MCF 10A (cell line): ENCODE measurements at places on chromosomes 2 and 18. TPM values are rescaled to one million over a fixed set of nuclear protein-coding genes. Genes with fewer than 3 reads are reported as not detected.

- no peak for DNase-seq
These were observed 158.7 kb downstream of the DNAH7 start for GRCh38 chr2:195909926-195910325.

DNA sequence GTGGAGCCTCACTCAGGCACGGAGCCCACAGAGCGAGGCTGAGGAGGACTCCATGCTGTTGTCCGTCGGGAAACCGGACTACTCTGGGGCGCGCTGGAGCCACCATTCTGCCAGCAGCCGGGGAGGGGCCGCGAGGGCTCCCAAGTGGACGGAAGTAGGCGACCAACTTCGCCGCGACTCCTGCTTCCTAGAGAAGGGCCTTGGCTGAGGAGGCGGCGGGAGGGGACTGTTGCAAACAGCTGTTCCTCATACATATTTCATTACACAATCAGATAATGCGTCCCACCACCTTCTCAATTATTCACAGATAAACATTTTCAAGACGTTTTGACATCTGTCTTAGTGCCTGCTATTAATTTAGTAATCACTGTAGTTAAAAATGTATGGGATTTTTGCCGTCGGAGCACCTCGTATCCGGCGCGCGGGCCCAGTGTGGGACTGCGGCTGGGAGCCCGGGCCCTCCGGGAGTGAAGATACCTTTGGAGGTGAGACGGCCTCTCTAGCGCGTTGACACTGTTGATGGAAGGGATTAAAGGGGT is 11.7 kb upstream of the SIX3 start:
- no peak for DNase-seq

DNA sequence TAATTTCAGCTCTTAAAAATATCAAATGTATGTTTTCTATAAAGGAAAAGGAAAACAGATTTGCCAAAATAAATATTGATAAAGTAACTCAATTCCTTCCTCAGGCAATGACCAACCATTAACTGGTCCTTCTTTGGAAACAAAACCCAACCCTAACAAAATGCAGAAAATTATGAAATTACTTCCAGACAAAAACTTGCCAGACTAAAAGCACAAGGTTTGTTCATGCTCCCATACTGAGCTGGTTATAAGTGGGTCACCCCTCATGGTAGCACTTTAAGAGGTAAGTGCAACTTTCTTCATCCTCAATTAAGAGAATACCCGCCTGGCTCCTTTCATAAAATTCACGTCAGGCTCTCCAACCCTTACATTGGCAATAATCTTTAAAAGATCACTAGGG is 31.1 kb upstream of the TTC32 start:
- peak; percentile 22 for DNase-seq

- no peak for DNase-seq
These were observed 488.6 kb upstream of the SMIM21 start for GRCh38 chr18:75915941-75916623.

DNA sequence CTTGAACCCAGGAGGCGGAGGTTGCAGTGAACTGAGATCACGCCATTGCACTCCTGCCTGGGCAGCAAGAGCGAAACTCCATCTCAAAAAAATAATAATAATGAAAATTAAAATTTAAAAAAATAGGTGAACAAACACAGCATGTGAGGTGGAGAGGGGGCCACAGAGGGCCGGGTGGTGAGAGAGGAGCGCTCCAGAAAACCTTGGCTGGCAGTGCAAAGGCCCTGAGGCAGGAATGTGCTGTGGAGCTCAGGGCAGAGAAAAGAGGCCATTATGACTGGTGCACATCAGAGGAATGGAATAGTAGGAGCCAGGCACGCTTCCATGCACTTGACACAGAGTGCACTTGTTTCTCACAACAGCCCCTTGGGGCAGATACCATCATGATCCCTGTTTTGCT is 21.6 kb upstream of the SCLY start:
- DNase-seq = no peak

GRCh38 chr2:197497326-197497725 is 2.3 kb downstream of the HSPD1 start:
- DNase-seq = no peak

DNA sequence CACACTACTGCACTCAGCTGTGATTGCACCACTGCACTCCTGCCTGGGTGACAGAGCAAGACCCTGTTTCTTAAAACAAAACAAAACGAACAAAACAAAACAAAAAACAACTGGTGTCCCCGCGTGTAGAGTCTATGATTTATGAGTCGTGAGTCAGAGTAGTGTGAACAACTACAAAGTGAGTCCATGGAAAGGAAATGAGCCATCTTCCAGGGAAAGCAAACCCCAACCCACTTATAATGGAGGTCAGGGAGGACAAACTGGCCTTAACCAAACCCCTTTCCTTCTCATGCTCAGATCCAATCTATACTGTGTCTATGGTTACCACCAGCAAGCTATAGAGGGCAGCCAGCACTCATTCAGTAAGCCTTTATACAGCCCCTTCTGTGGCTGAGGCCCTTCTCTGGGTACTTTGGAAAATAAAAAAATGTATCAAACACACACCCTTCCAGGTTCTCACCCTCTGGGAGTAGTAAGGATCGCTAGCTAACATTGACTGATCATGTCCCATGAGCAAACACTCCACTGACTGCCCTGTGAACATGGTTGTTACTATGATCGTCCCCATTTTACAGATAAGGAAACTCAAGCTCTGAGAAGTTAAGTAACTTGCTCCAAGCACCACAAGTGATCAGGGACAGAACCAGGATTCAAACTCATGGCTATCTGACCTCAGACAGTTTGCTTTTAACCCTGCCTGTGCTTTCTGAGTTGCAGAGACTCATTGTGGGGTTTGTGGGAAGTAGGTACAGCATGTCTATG is 24.7 kb upstream of the COLEC12 start:
- DNase-seq = peak; percentile 62

GRCh38 chr2:12819103-12819475 is 102.4 kb downstream of the TRIB2 start:
- peak; percentile 98 for DNase-seq

GRCh38 chr18:40867459-40867858 is 1087.6 kb upstream of the PIK3C3 start:
- DNase-seq = peak; percentile 90

GRCh38 chr2:235041221-235041917 is 89.6 kb downstream of the SH3BP4 start:
- DNase-seq = no peak

GREB1L gene
- 9.4 and 11.0 TPM in 2 replicates for total RNA-seq

PROM2 gene
- total RNA-seq = 2.6 and 2.8 TPM in 2 replicates

IL36G gene
- total RNA-seq = not detected in 2 replicates

FAM117B gene
- 2.4 and 2.5 TPM in 2 replicates for total RNA-seq

HOXD12 gene
- not detected in 2 replicates for total RNA-seq
